ENCODE measurements at places on chromosomes 5 and 9. TPM values are rescaled to one million over a fixed set of nuclear protein-coding genes. Genes with fewer than 3 reads are reported as not detected.

The SV2C gene
- not detected for total RNA-seq

The SEC16A gene
- 69.4 TPM for total RNA-seq

DNA sequence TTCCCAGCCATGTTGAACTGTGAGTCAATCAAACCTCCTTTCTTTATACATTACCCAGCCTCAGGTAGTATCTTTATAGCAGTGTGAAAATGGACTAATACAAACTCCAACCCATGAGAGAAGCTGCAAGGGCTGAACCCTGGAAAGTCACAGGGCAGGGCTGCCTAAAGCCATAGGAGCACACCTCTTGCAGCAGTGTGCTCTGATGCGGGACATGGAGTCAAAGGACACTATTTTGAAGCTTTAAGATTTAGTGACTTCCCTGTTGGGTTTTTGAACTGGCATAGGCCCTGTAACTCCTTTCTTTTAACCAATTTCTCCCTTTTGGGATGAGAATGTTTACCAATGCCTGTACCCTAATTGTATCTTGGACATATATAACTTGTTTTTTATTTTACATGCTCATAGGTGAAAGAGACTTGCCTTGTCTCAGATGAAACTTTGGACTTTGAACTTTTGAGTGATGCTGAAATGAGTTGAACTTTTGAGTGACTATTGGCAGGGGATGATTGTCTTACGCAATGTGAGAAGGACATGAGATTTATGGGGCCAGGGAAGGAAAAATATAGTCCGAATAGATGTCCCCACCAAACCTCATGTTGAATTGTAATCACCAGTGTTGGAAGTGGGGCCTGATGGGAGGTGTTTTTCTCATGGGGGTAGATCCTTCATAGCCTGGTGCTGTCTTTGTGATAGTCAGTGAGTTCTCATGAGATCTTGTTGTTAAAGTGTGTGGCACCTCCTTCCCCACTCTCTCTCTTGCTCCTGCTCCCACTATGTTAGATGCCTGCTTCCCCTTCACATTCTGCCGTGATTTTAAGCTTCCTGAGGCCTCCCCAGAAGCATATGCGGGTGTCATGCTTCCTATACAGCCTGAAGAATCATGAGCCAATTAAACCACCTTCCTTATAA lies 159.5 kb upstream of the SPEF2 start:
- no peak overlapping the region for H3K4me3 ChIP-seq
- DNase-seq = no peak
- H3K27ac ChIP-seq = no peak overlapping the region
- H3K36me3 ChIP-seq = peaks cover 1% of the 10 kb centered on the region

DNA sequence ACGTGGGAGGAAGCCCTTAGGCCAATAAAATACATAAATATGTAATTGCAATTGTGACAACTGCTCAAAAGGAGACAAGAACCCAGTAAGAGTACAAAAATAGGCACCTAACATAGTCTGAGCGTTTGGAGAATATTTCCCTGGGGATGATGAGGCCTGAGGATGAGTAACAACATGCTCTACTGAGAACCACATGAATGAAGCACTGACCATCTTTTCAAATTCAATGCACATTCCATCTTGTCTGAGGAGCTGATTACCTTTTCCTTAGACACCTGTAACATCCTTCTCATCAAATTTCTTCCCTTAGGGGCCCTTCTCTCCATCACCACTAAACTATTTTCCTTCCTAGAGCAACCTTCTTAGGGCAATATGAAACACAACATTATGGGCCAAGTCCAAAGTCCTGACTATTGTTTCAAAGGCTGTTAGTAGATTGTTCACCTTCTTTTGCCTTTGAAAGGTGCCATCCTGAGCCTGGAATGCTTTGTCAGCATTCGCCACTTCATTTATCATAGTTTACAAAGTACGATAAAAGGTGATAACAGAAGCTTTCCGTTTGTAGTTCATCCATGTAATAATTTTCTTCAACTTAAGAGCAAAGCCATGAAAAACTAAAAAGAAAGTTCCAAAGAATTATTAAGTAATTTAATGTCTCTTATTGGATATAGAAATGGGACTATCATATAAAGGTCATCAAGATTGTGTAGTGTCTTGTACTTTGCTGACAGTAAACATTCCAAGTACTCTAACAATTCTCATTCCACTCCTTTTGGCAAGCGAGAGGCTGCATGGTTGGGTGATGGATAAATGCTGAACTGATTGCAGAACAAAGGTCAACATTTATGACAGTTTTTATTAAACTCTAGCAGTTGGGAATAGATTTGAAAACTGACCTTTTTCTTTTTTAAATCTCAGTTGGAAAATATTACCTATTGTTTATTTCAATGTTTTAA lies 471.3 kb downstream of the PDE4D start:
- no peak for DNase-seq
- H3K36me3 ChIP-seq = no peaks in the 10 kb centered on the region
- no peak overlapping the region for H3K27ac ChIP-seq
- H3K4me1 ChIP-seq = no peaks in the 10 kb centered on the region
- no peak overlapping the region for H3K4me3 ChIP-seq
- peaks cover 3% of the 10 kb centered on the region for H3K27me3 ChIP-seq

GRCh38 chr9:108382310-108382709 lies 473.5 kb downstream of the ACTL7B start:
- H3K27ac ChIP-seq = no peak overlapping the region
- no peaks in the 10 kb centered on the region for H3K36me3 ChIP-seq
- H3K4me3 ChIP-seq = no peak overlapping the region
- DNase-seq = no peak

- no peak overlapping the region for H3K27ac ChIP-seq
- no peak for DNase-seq
- peaks cover 76% of the 10 kb centered on the region for H3K27me3 ChIP-seq
- no peaks in the 10 kb centered on the region for H3K36me3 ChIP-seq
- no peak overlapping the region for H3K4me3 ChIP-seq
These were observed 1.1 kb upstream of the FRRS1L start for GRCh38 chr9:109168170-109168569.
